ENCODE measurements at places on chromosomes 3 and 15.
A peak's percentile ranks its signal among the peaks of the same experiment; 100 is the strongest.

DNA sequence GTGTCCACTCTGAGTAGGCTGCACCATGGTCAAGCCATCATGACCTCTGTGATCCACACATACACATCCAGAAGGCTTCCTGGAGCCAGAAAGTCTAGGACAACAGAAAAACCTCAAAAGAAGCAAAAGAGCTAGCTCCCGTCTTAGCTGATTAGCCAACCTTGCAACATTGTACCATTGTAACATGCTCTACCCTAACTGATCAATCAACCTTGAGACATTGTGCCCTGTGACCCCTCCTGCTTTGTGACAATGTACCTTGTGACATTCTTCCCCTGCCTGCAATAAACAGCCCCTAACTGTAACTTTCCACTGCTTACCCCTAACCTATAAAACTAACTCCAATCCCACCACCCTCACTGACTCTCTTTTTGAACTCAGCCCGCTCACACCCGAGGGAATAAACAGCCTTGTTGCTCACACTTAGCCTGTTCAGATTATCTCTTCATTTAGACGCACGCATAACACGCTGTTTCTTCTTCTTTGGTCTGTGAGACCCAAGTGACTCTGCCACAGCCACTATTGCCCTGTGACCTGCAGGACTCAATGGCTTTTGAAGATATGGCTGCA lies 1104.6 kb downstream of the OTOL1 start:
- DNase-seq, result no peak

GRCh38 chr3:190443257-190443656 lies 6.4 kb downstream of the TMEM207 start:
- no peak for DNase-seq

- DNase-seq, result no peak
These were observed 80.1 kb downstream of the EBLN2 start for GRCh38 chr3:73141525-73141924.

DNA sequence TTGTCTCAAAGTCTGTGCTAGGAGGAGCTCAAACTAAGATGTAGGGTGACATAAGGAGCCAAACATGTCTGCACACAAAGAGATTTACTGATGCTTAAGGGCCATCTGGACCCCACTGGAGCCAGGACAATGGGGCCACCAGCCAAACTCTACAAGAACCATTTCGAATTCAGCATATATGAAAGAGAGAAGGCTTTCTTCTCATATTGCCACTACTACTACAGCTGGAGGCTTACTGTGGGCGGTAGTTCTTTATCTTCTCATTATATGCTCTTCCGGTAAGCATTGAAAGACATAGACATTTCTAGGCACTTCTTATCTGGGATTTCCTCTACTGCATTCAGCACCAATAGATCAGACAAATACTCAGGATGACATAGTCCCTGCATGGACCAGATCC lies 404.4 kb upstream of the PROK2 start:
- DNase-seq, result no peak

DNA sequence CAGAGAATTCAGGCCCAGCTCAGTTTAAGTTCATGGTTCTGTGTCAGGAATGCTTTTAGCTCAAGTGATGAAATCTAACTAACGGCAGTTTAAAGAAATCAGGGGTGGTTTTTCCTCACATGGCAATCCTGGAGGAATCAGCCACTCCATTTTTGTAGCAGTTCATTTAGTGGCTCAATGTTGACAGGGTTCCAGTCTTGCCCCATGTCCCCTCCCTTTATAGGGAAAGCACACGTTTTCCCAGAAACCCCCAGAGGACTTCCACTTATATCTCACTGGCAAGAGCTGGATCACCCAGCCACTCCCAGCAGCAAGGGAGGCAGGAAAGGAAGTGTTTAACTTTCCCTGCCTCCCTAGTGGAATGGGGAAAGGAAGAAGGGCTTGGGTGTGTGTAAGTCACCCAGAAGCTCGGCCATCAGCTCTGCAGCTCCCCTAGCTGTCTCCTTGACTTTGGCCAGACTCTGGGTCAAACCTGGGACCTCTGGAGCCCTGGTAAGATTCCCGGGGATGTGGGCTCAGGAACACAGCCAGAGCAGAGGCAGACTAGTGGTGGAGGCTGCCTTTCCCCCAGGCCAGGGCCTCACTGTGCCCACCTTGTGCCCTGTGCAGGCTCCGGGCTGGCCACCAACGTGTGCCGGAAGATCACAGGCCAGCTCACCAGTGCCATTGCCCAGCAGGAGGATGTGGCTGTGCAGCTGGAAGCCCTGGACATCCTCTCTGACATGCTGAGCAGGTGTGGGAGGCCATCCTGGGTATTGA lies 11.3 kb downstream of the CAND2 start:
- no peak for DNase-seq

DNA sequence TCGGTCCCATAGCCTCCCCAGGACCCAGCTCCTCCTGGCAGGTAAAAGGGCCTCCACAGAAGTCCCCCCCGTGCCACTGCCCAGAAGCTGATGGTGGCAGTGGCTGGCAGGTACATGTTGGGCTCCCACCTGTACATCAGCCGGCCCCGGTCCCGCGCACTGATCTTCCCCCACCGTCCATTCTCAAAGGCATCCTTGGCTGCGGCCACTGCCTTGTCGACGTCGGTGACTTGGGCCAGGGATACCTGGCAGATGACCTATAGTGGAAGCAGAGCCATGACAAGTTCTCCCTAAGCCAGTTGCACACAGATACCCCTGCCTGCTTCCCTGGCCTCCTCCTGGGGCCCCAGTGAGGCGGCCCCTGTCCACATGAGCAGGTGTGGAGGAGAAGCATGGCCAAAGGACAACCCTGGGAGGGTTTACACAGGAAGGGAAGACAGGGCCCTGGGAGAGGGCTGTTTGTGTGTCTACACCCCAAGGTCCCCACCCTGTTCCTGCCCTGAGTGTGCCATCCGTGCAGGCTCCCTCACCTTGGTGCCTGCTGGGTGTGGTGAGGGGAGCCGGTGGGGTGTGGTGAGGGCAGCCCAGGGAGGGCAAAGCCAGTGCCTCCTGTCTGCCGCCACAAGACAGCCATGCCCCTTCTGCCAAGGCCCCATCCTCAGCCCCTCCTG lies 44.8 kb downstream of the ALDH1L1 start:
- DNase-seq, result no peak

- no peak for DNase-seq
These were observed 32.3 kb upstream of the AMOTL2 start for GRCh38 chr3:134406331-134407238.

GRCh38 chr3:118181274-118181673 lies 853.4 kb downstream of the IGSF11 start:
- DNase-seq, result no peak

DNA sequence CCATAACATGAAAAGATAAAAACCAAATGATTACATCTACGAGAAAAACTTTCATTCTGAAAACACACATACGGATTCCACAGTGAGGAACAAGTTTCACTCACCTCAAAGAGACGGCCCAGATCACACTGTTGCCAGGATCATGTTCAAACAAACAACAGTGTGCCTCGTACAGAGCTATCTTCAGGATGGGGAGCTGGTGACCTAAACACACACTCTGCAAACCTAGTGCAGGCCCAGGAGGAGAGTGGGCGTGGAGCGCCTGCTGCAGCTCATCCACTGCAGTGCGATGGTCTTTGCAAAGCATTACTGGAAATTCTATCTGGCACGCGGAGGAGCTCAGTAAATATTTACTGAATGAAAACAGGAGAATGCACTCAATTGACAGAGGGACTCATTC lies 38.5 kb downstream of the TAMM41 start:
- no peak for DNase-seq

DNA sequence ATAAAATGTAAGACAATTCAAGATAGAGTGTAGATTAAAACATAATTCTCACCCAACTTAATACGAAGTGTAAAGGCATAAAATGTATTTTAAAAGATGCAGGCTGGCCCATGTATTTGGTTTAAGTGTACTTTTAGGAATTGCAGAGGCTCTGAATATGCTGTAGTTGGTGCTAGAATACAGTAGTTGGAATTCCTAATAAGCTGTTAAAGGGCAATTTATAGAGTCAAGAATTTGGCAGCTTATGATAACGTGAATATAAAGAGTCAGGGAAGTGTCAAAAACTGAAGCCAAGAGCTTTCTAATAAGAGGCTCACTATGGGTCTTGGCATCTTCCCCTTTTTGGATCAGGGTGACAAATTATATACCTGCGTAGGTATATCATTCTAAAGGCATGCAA lies 36.5 kb downstream of the ADAMTS9 start:
- no peak for DNase-seq

GRCh38 chr3:171173736-171174135 lies 147.2 kb upstream of the SLC2A2 start:
- DNase-seq, result no peak

DNA sequence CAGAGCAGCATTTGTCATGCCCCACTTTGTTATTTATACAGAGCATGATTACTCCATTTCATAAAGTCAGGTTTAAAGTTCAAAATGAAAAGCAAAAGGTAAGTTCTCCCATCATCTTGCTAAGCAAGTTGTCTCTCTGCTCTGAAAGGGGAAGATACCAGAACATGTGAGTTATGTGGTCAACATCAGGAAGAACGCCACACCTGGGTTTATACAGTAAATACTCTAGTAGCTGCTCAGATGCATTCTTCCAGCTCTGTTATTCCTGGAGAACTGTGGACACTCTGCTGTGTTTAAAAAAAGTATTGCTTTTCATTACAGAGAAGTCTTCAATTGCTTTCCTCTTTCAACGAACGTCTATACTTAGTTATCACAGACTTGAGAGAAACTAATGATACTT lies 145.7 kb downstream of the PLCL2 start:
- no peak for DNase-seq

- DNase-seq, result peak; percentile 12
These were observed 16.8 kb downstream of the NOX5 start for GRCh38 chr15:69031013-69032001.
